ENCODE measurements at places on chromosomes 7 and 10. TPM values are rescaled to one million over a fixed set of nuclear protein-coding genes. Genes with fewer than 3 reads are reported as not detected.

SLC18A2 gene
- total RNA-seq = not detected

STEAP1B gene
- 1.8 TPM for total RNA-seq

NRAP gene
- total RNA-seq = not detected

ARHGEF5 gene
- 3.4 TPM for total RNA-seq

MUC12 gene
- not detected for total RNA-seq

ANKRD61 gene
- not detected for total RNA-seq

CARD11 gene
- 0.49 TPM for total RNA-seq

SOSTDC1 gene
- not detected for total RNA-seq

HMX3 gene
- total RNA-seq = not detected

SLIT1 gene
- not detected for total RNA-seq

PLXNA4 gene
- total RNA-seq = 9.2 TPM

WEE2 gene
- not detected for total RNA-seq

HERPUD2 gene
- 21.5 TPM for total RNA-seq

CD36 gene
- 0.18 TPM for total RNA-seq

TRIM50 gene
- not detected for total RNA-seq

ITGA8 gene
- 10.1 TPM for total RNA-seq

TYW1B gene
- total RNA-seq = 3.9 TPM

SPAM1 gene
- not detected for total RNA-seq

BTBD16 gene
- total RNA-seq = not detected

SPDYE5 gene
- not detected for total RNA-seq

ZMIZ2 gene
- 11.7 TPM for total RNA-seq

GDF2 gene
- not detected for total RNA-seq

GIMAP8 gene
- 0.81 TPM for total RNA-seq

CPED1 gene
- 10.5 TPM for total RNA-seq

MMD2 gene
- total RNA-seq = not detected

SEPTIN7 gene
- total RNA-seq = 284 TPM

HOXA1 gene
- not detected for total RNA-seq

MUC3A gene
- not detected for total RNA-seq

MKLN1 gene
- 18.4 TPM for total RNA-seq

TMEM213 gene
- not detected for total RNA-seq

FBXO24 gene
- total RNA-seq = 3.1 TPM

ASB10 gene
- total RNA-seq = not detected

BICC1 gene
- total RNA-seq = 81.6 TPM

MEST gene
- 289 TPM for total RNA-seq

Data from cardiac atrium fibroblast (primary cell).